ENCODE measurements at places on chromosomes 3 and 15. TPM values are rescaled to one million over a fixed set of nuclear protein-coding genes. Genes with fewer than 3 reads are reported as not detected.

DNA sequence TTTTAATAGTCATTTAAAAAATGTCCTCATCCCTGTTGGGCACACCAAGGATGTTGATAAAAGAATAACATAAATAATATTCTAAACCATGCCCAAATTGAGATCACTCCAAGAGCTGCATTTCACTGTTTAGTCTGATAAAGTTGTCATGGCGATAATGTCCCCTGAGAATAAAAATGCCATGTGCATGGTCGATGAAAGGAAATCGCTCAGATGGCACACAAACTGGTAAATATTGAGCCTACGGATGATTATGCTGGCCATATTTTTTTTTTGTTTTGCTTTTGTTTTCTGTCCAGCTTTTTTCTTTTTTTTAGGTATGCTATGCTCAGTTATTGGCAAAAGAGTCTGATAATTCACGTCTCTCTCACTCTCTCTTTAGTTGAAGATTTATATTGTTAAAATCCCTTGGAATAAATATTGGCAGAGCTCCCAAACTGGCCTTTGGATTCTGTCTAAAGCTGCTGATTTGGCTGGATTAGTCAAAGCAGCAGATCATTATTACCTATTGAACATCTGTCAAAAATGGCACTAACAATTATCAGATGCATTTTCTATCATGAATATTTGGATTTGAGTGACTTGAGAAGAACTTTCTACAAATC, 643.8 kb downstream of the SQOR start:
- H3K27me3 ChIP-seq: no peaks in the 10 kb centered on the region
- no peak for DNase-seq
- H3K36me3 ChIP-seq: no peaks in the 10 kb centered on the region
- no peak overlapping the region for H3K4me3 ChIP-seq

DNA sequence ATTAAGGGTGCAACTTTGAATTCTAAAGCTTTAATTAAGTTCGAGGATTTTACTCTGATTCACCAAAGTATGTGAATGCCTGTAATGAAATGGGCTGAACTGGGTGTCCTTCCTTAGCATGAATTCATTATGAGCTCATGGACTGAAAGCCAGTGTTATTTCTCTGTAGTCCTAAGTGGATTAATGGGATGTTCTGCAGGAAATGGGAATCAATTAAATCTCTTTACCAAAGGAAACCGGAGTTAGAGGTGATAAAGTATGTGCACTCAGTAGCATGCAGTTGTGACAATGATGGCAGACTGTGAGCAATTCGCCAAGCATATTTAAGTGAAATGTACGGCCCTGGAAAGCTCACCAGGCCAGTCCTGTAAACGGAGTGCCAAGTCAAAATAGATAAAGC, 138.7 kb downstream of the CHL1 start:
- no peak overlapping the region for H3K4me3 ChIP-seq
- H3K27ac ChIP-seq: no peak overlapping the region
- no peaks in the 10 kb centered on the region for H3K27me3 ChIP-seq

GRCh38 chr3:165768680-165769079, 68.5 kb downstream of the BCHE start:
- H3K4me1 ChIP-seq: no peaks in the 10 kb centered on the region
- no peak overlapping the region for H3K4me3 ChIP-seq
- no peak overlapping the region for H3K27ac ChIP-seq
- H3K36me3 ChIP-seq: no peaks in the 10 kb centered on the region

GRCh38 chr3:14457481-14457880, 55.1 kb downstream of the SLC6A6 start:
- H3K4me3 ChIP-seq: no peak overlapping the region
- no peak for DNase-seq
- H3K4me1 ChIP-seq: peaks cover 72% of the 10 kb centered on the region
- peaks cover 50% of the 10 kb centered on the region for H3K27me3 ChIP-seq
- H3K27ac ChIP-seq: peak overlapping the region; percentile 24
- no peaks in the 10 kb centered on the region for H3K36me3 ChIP-seq

DNA sequence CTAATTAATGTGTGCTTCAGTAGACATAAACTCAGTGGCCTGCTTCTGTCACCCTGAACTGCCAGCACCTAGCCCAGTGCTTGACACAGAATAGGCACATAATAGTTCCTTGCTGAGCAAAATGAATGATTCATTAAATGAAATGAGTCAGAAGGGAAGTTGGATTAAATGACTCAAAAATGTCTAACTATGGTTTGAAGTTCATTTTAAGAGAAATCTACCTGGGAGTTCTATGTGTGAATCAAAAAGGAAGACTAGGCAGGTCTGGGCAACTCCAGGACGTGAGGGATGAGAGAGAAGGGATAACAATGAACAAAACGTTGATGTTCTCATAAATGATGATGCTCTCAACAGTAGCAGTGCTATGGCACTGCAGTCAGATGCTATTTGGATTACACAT, 175.0 kb downstream of the CFAP20DC start:
- no peaks in the 10 kb centered on the region for H3K36me3 ChIP-seq
- DNase-seq: no peak
- H3K4me1 ChIP-seq: no peaks in the 10 kb centered on the region
- peaks cover 21% of the 10 kb centered on the region for H3K27me3 ChIP-seq
- H3K27ac ChIP-seq: no peak overlapping the region
- no peak overlapping the region for H3K4me3 ChIP-seq

- peak; percentile 89 for DNase-seq
- H3K4me1 ChIP-seq: peaks cover 41% of the 10 kb centered on the region
- peak overlapping the region; percentile 43 for H3K4me3 ChIP-seq
- no peaks in the 10 kb centered on the region for H3K36me3 ChIP-seq
- H3K27ac ChIP-seq: peak overlapping the region; percentile 9
Measured at GRCh38 chr3:72336821-72337479, 511.3 kb downstream of the SHQ1 start.

GRCh38 chr15:42696626-42697025, 40.3 kb downstream of the CDAN1 start:
- no peak overlapping the region for H3K4me3 ChIP-seq
- H3K4me1 ChIP-seq: no peaks in the 10 kb centered on the region
- no peak overlapping the region for H3K27ac ChIP-seq

DNA sequence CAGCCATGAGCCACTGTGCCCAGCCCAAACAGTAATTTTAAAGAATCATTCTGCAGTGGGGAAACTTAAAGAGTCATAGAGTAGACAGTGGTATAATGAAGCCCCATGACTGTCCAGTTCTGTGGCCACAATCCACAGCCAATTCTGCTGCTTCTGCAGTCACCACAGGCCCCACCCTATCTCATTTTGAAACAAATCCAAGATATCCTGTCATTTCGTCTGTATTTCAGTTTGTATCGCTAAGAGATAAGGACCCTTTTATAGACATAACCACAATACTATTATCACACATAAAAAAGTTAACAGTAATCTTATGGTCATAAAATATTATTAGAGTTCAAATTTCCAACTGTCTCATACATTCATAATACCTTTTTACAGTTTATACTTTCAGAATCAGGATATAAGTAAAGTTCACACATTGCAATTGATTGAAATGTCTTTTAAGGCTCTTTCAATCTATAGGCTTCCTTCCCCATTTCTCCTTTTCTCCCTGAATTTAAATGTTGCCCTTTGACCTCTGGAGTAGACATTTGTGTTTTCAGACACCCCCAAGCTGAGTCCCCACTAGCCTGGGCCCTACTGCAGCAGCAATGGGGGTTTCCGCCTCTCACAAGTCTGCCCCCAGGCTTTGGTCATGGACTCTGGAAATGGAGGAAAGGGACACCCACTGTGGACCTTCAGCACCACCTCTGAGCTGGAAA, 4.2 kb upstream of the NUP210 start:
- no peak for DNase-seq
- H3K27ac ChIP-seq: no peak overlapping the region
- H3K27me3 ChIP-seq: peaks cover 21% of the 10 kb centered on the region
- no peaks in the 10 kb centered on the region for H3K36me3 ChIP-seq

DNA sequence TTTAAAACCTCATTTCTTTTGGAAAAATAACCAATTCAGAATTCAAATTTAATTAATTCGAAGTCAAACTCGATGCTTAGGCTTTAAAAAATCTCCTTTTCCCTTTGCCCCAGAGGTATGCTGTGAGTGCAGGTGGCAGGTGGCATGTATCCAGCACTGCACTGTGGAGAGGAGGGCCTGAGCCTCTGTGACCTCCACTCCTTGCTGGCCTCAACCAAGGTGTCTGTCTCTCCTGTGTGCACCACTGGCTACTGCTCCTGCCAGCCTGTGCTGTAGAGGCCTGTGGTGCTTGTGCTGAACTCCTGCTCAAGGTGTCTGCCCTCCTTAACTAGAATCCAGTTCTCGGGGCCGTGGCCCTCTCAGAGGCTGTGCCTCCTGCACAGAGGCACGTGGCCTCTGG, 56.2 kb upstream of the NEDD4 start:
- no peaks in the 10 kb centered on the region for H3K27me3 ChIP-seq
- H3K4me1 ChIP-seq: no peaks in the 10 kb centered on the region
- H3K36me3 ChIP-seq: no peaks in the 10 kb centered on the region
- no peak overlapping the region for H3K27ac ChIP-seq

DNA sequence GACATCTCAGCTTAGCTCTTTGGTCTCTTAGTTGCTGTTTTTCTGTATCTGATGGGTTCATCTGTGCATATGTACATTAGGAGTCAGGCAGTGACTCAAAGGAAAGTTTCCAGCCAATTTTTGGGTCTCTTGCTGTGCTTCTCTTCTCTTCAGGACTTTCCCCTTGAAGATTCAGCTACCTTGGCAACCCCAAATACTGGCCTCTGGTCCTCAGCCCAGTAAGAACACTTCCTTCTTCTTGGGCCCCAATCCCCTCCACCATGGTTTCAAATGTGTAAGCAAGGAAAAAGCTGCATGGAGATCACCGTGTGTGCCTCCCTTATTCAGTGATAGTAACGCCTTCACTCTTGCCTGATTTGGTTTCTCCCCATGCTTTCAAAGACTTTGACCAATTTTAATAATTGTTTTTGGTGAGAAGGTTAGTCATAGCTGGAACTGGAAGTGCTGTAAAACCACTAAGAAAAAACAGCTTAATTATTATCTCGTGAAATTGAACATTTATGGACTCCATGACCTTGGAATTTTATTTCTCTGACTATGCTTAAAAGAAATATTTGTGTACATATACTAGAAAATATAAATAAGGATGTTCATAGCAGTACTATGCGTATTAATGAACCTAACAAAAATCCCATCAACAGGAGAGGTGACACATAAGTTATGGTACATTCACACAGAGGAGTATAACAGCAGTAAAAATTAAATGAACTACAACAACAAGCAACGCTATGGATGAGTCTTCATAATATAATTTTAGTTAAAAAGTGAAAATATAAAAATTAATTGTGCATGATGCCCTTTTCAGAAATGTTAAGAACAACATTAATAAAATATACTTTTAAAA, 125.3 kb upstream of the BCL6 start:
- H3K27me3 ChIP-seq: no peaks in the 10 kb centered on the region
- H3K36me3 ChIP-seq: no peaks in the 10 kb centered on the region
- no peaks in the 10 kb centered on the region for H3K4me1 ChIP-seq
- H3K4me3 ChIP-seq: no peak overlapping the region
- H3K27ac ChIP-seq: no peak overlapping the region
- no peak for DNase-seq

- no peaks in the 10 kb centered on the region for H3K4me1 ChIP-seq
- H3K27ac ChIP-seq: no peak overlapping the region
- H3K27me3 ChIP-seq: no peaks in the 10 kb centered on the region
Measured at GRCh38 chr3:164200053-164200823, 878.1 kb downstream of the SI start.

Gene SCN11A
- 0.05 TPM for total RNA-seq

Gene RPP25
- total RNA-seq: 2.4 TPM

Gene RETNLB
- total RNA-seq: not detected

Gene EIF4E3
- 48.9 TPM for total RNA-seq

Gene ZDHHC23
- 2.7 TPM for total RNA-seq

Gene SERINC4
- total RNA-seq: 0.44 TPM

Gene SOX14
- total RNA-seq: not detected

Measured in left ventricle myocardium inferior (tissue), 1 donor.